ENCODE measurements at places on chromosomes 3 and 15.

GRCh38 chr15:85142312-85142711, 160.7 kb downstream of the PDE8A start:
- no peak for DNase-seq

GRCh38 chr15:74382004-74382816, 14.8 kb upstream of the CYP11A1 start:
- peak; percentile 65 for DNase-seq

DNA sequence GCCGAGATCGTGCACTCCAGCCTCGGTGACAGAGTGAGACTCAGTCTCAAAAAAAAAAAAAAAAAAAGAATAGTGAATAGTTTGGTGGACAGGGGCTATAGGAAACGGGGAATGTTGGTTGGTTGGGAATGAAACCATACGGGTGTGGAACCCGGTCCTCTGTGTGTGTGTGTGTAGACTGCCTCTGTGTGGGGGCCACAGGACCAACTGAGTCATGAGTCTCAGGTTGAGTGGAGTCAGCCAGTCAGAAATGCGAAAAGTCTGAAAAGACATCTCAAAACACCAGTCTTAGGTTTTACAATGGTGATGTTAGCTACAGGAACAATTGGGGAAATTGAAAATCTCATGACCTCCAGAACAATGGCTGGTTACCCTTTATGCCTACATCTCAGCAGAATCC, 44.5 kb downstream of the ZDHHC19 start:
- DNase-seq: no peak

DNA sequence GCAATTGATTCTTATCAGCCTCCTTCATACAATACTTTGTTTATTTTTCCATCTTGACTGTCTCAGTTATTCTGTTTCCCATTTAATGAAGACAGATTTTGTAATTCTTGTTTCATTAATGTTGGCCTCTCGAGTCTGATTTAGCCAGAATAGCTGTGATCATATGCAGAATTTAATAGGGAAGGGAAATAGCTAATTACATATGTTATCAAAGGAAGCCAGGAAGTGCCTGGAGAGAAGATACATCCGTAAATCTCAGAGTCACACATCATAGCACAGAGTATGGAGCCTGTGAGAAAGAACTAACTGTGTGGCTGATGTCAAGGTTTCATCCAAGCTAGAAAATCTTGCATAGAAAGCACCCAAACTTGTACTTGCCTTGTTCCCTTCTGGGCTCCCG, 288.9 kb upstream of the SLCO3A1 start:
- DNase-seq: no peak

- no peak for DNase-seq
These were observed 76.0 kb downstream of the ZNF609 start for GRCh38 chr15:64536244-64536836.

DNA sequence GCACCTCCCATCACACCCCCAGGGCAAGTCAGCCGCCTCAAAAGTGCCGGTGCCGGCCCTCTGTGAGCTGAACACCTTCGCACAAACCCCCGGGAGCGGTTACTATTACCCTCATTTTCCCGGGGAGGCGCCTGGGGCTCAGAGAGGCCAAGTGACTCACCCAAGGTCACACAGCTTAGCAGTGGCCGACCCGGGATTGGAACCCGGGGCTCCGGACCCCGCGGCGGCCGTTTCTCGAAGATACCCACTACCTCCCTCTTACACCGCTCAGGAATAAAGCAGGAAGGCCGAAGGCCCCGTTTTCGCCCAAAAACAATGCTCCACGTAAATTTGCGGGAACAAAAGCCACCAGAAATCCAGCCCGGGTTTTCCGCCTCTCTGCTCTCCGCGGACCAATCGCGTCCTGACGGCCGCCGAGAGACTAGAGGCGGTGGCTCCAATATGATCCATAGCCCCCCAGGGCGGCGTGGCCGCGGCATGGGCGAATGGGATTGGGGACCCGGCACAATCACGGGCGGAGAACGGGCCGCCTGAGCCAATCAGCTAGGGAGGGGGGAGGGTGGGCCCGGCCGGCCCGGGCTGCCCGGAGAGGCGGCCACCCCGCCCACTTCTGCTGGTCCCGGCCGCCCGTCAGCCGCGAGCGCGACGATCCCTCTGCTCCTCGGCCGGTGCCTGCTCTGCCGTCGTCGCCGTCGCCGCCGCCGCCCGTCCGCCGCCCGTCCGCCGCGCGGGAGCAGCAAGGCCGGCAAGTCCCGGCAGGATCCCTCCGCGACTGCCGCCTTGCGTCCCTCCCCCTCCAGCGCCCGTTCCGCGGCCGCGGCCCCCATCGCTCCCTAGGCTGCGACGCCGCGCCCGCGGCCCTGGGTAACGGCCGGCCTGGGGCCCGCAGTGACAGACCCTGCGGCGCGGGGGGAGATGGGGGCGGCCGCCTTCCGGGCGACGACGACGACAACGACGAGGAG, 177.0 kb downstream of the OR4M2 start:
- DNase-seq: no peak
